ENCODE measurements at places on chromosomes 5 and 9.

- DNase-seq: no peak
Measured at GRCh38 chr9:122109035-122109813, 16.1 kb upstream of the TTLL11 start.

DNA sequence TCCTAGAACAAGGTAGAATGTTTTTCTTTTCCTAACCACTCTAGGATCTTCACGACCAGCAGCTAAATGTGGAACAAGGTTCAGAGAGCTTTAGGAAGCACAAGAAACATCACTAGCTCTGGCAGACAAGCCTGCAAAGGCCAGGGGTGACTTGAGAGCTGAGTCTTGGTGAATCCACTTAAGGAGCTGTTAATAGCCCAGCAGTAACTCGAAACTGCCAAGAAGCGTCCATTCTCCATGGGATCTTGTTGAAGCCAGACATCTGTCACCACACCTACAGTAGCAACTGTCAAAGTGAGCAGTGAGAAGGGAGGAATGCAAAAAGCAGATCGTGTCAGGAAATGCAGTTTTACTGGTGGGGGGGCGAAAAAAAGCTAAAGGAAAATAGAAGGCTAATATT lies 87.2 kb downstream of the ATPSCKMT start:
- DNase-seq: no peak

GRCh38 chr5:98638701-98639100 lies 134.8 kb upstream of the RGMB start:
- no peak for DNase-seq

DNA sequence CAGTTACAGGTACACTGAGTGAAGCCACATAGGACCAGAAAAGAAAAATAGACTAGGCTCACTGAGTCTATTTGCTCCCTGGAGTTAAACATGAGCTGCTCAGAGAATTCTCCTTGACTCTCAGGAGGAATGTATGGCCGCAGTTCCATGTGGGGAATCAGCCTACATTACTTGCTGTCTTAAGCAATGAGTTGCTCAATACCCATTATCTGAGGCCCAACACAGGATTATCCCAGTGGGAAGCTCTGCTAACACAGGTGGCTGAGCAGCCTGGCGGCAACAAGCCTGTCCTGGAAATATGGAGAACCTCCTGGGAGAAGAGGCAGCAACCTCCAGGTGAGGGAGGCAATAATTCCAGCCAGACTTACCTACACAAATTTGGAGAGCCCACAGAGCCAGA lies 177.5 kb upstream of the NREP start:
- no peak for DNase-seq

GRCh38 chr5:141360685-141361084 lies 891 bp downstream of the PCDHGB2 start:
- no peak for DNase-seq

DNA sequence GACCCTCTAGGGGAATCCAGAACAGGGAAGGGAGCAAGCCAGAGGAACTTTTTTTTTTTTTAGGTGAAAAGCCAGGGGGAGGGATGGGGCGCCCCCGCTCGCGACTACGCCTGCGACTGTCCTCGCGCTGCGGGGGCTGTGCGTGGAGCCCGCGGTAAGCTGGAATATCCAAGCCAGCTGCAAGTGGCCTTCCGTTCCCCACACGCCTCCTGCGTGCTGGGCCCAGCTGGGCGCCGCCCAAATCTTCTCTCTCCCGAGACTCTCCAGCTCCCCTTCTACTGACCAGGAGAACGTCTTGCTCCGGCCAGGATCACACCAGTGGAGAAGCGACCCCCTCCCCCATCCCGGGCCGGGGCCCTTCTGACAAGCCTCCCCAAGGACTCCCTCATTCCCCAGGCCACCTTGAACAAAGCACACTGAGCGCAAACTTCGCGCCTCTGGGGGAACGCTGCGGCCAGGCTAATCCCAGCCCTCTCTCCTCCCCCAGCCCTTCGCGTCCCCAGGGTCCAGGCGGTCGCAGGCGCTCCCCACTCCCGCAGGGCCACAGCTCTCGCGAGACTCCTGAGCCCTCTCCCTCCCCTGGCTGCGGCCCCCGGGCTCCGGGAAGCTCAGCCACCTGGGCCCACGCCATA lies 6.6 kb downstream of the BARX1 start:
- DNase-seq: no peak

DNA sequence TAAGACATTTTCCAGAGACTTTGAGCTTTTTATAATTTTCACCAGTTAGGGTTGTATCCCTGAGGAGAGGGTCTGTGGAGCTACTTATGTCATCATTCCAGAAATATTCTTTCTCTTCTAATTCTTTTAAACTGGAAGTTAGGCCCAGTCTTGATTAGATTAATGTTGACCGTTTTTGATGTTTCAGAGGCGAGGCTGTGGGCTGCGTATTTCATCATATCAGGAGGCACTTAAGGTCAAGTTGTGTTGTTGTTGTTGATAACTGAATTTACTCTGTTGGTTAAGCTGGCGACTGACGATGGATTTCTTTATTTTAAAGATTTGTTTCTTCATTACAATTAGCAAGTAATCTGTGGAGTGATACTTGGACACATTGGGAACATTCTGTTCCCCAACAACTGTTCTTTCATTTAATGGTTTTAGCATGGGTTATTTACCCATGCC lies 20.1 kb downstream of the IPO11 start:
- DNase-seq: no peak

- DNase-seq: no peak
Measured at GRCh38 chr9:113634596-113635515, 171.3 kb downstream of the RGS3 start.

DNA sequence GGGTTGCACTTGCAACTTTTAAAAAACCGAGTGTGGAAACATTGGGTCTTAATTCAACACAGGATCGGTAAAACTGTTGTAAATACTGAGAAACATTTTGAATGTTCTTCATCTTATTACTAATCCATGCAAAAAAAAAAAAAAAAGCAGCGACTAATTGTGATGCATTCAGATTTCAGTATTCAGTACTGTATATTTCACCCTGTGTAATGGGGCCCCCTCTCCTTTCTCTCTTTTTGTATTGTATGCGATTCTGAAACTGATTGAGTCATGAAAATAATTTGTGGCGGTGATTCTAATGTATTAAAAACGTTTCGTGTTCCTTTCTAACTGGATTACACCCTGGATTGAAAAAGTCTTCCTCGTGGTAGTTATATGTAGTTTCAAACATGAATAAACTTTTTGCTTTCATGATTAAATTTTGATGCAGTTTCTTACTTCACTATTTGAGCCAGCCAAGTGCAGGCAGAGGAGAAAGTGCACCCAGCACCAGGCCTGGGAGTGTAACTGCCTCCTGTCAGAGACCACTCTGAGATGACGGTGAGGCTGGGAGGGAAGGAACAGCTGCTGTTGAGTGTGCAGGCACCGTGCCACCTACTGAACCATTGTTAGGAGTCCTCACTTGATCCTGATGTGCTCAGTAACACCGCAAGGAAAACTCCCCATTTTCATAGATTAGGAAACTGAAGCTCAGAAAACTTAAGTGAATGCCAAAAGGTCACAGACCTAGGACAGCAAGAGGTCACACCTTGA lies 220.0 kb downstream of the PBX3 start:
- no peak for DNase-seq

GRCh38 chr5:76763136-76763535 lies 47.2 kb downstream of the F2R start:
- DNase-seq: no peak

- no peak for DNase-seq
Measured at GRCh38 chr5:103646698-103647614, 84.4 kb upstream of the NUDT12 start.

- no peak for DNase-seq
Measured at GRCh38 chr5:14168144-14168792, 25.1 kb downstream of the TRIO start.

- no peak for DNase-seq
Measured at GRCh38 chr5:96113170-96113939, 151.7 kb upstream of the ELL2 start.

DNA sequence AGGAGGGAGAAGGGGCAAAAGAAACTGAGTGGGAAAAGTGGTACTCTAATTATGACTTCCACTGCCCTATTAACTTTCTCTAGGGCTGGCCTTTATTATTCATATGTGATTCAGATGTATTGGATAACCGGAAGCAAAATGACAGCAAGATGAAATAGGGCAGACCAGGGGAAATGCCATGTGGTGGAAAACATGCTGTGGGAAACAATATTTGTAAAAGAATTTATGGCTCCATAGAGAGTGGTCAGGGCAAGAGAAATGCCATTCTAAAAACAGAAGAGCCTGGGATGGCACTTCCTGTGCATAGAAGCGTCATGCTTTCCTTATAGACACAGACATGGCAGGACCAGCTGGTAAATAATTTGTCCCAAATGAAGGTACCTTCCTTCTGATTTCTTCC lies 67.7 kb downstream of the MEGF10 start:
- no peak for DNase-seq

- DNase-seq: no peak
Measured at GRCh38 chr5:9062873-9063272, 483.0 kb downstream of the SEMA5A start.

All from stimulated activated CD4-positive, alpha-beta T cell treated with anti-CD3 and anti-CD28 coated beads, Interleukin-12 subunit alpha, Interleukin-12 subunit beta, amount 100 ng/mL, for 24 hours (primary cell).